ENCODE measurements at places on chromosomes 3 and 15. TPM values are rescaled to one million over a fixed set of nuclear protein-coding genes. Genes with fewer than 3 reads are reported as not detected.

DNA sequence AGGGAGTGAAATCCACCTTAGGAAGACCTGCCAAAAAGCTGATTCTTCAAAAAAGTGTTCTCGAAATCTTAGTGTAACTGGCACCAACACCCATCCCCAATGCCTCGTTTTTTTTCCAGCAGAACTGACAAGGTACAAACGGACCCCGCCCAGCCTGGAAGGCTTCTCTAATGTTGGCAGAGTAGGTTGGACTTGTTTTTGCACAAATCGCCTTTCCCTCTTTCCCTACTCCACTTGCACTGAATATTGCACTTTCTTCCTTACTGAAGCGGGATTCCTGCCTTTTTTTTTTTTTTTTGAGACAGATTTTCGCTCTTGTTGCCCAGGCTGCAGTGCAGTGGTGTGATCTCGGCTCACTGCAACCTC, 544 bp upstream of the TIMMDC1 start:
- peak; percentile 36 for DNase-seq

GRCh38 chr15:60118146-60118545, 114.0 kb downstream of the FOXB1 start:
- DNase-seq, result no peak

- peak; percentile 90 for DNase-seq
These were observed 46.7 kb downstream of the UBE3A start for GRCh38 chr15:25391971-25392721.

KIF15 gene
- 9.9 TPM for total RNA-seq

HTR3E gene
- total RNA-seq, result not detected
